Activated CD4-positive, alpha-beta T cell treated with anti-CD3 and anti-CD28 coated beads, Interleukin-10, Interleukin-2, amounts not matched to agents 100 ng/mL and 50 ng/mL, durations not matched to agents 16 hours and 8 hours (primary cell): ENCODE measurements at places on chromosomes 3 and 15.

DNA sequence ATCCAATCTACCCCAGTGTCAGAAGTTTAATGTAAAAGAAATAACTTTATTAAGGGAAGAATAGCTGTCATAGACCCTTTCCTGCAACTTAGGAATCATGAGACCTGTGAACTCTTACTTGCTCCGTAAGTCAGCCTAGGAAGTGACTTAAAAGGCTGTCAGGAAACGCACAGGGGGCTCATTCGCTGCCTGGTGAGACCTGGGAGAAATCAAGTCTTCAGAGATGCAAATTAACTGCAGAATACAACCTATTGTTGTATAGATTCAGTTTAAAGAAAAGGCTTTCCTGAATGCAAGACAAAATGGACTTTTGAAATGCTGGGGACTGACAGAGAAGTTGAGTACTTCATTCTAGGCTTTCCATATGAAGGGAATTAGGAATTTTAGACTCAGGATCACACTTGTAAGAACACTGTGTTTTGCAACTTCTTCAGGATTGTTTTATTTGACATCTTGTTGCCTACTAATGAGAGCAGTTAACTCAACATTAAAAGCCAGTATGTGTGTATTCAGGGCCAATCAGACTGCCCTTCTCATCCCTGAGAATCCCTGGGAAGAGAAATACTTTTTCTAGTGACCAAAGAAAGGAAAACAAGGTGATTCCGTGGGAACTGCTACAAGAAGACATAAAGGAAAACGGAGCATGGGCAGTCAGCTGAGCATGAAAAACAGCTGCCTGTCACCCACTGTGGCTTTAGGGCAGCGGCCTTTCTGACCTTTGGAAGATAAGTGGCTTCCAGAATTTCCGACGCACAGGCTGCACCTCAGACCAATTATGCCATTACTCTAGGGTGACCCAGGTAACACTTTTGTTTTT lies 18.5 kb upstream of the DPPA4 start:
- DNase-seq, result no peak

DNA sequence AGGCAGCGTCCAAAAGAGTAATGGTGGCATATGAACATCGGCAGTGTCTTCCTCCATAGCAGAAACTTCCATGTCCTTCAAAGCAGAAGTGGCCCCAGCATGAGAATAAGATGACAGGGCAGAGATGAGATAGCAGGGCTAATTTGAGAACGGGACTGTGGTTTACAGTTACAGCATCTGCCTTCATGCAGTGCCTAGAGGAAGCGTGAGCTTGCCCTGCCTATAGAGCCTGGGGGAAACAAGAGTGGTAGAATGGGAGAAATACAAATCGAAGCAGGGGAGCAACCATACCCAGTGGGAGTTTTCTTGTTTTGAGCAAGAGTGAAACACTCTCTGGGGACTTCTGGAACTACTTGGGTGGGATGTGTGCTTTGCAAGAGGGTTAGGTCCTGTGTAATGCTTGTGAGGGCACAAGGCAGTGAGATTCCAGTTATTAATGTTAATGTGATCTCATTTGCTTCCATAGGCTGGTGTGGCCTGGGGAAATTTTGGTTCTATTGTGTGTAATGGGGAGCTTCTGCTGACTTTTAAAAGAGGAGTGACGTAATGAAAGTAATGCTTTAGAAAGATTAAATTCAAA lies 616.9 kb downstream of the ZIC1 start:
- no peak for DNase-seq

GRCh38 chr15:39438799-39439592 lies 141.9 kb upstream of the THBS1 start:
- no peak for DNase-seq

GRCh38 chr15:64746356-64746755 lies 29.0 kb downstream of the RBPMS2 start:
- DNase-seq, result no peak

- DNase-seq, result no peak
Observed at GRCh38 chr3:29559741-29560465, 279.0 kb downstream of the RBMS3 start.

GRCh38 chr3:36494461-36495109 lies 114.3 kb downstream of the STAC start:
- DNase-seq, result no peak

DNA sequence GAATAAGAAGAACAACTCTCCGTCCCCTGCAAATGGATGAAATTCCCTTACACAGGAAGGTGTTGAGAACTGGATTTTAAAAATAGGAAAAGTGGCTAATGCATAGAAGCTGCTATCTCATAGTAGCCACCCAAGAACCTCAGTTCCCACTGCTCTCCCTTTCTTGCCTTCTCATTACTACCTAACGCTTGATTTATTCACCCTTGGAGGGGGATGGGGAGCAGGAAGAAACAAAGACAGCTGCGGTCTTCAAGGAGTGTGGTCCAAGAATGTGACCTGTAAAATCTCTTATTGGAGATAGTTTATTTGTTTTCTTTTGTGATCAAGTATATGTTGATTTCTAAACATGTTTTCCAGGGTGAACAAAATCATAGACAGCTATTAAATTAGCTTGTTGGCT lies 274.1 kb upstream of the CTNNB1 start:
- DNase-seq, result no peak

DNA sequence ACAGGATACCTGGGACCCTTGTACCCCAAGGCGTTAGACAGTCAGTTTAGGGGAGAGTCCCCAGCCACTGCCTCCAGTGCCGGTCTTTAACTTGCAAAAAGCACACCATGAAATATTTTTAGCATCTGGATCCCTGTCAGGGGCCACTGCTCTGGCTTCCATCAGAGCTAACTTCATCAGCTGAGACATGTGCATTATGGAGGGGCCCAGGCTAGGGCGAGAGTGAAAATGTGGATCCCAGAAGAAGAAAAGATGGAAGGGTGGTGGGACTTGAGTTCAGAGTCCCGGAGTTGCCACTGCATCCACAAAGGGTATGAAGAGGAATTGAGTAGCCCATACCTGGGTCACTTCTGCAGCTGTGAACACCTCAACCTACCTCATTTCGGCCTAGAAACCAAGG lies 23.5 kb upstream of the SPATA12 start:
- DNase-seq, result no peak

- no peak for DNase-seq
Observed at GRCh38 chr3:78887547-78888011, 880.2 kb downstream of the ROBO1 start.

DNA sequence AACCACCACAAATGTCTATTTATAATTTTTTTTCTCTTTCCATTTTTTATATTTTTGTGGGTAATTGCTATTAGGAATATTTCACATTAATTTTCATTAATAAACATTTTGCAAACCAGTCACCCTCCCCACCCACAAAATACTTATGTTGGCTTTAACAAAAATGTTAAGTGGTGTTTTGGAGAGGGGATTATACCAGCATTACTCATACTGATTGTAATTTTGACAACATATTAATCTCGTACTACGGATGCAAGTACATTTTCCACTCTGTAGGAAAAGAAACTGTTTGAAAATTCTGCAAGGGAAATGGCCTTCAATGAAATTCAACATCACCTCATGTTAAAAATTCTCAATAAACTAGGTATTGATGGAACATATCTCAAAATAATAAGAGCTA lies 58.3 kb downstream of the BCHE start:
- DNase-seq, result no peak

GRCh38 chr3:195075941-195076875 lies 194.8 kb downstream of the XXYLT1 start:
- no peak for DNase-seq

GRCh38 chr3:38658841-38659240 lies 9.4 kb upstream of the SCN5A start:
- DNase-seq, result no peak

GRCh38 chr15:90340345-90340744 lies 11.7 kb upstream of the ZNF774 start:
- no peak for DNase-seq

- no peak for DNase-seq
Observed at GRCh38 chr3:185233328-185233727, 20.5 kb downstream of the EHHADH start.

GRCh38 chr3:10674578-10674977 lies 141.4 kb upstream of the SLC6A11 start:
- DNase-seq, result no peak

DNA sequence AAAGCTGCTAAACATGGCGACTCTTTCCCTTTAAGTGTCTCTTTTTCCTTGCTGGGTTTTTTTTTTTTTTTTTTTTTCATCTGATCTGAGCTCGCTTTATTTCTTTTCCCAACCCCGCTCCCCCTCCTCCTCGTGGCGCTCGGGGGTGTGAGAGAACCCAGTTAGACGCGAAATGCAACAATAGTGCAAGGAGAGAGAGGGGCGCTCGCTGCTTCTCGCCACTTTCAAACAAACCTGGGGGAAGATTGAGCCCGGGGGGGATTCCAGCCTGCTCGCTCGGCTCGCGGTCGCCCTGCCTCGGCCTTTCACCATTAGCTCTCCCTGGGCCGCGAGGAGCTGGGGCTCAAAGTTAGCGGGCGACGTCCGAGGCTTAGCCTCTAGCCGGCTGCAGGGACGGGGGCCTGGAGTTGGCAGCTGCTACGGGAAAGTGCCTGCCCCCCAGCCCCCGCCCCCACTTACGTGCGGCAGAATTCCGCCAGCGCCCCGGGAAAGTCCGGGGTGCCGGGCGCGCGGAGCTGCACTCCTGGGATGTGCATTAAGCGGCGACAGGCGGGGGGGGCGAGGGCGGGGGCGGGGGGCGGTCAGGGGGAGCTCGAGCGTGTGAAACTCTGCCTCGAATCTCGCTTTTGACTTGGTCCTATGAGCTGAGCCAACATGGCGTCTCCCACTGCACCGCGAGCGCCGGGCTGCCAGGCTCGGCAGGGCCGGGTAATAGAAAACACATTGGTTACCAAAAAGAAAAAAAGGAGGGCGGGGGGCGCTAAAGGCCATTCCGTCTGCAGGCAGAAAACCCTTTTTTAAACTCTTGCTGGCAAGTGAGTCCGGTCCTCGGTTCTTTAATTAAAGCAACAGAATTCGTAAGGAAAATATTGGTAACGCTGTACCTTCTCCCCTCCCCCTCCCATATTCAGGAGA lies 10.4 kb downstream of the NR2F2 start:
- DNase-seq, result no peak

GRCh38 chr3:158368271-158368670 lies 202.7 kb upstream of the MLF1 start:
- DNase-seq, result no peak

DNA sequence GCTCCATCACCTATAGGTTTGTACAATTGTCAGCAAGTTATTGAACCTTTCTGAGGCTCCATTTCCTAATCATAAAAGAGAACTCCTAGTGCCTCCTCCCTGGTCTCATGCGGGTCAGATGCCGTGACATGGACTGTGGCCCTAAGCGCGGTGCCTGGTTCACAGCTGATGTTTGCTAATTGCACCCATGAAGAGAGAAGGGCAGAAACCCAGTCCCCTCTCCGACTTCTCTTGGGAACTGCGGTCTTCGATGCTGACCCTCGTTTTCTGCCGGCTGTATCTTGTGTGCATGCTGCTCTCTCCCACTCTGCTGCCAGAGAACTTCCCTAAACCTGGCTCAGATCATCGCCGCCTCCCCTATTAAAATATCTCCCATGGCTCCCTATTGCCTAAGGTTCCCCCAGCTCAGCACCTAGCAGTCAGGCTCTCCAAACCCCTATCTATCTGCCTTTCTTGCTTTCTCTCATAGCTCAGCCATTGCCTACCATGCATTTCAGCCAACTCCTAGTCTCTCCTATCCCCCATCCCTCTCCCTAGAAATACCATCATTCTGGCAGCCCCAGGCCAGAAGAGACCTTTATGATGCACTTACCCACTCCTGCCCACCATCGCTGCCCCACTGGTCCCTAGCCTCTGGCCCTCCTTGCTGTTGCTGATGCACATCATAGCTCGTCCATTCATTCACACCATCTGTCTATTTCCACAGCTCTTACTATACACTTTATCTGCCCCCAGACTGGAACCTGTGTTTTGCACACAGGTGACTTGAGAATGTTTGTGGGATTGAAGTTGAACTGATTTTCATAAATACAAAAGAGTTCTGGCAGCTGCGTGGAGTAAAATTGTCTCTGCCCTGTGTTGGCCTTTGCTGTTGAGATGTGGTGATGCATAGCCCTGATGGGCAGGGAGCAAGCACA lies 6.6 kb downstream of the ISG20 start:
- DNase-seq, result no peak

DNA sequence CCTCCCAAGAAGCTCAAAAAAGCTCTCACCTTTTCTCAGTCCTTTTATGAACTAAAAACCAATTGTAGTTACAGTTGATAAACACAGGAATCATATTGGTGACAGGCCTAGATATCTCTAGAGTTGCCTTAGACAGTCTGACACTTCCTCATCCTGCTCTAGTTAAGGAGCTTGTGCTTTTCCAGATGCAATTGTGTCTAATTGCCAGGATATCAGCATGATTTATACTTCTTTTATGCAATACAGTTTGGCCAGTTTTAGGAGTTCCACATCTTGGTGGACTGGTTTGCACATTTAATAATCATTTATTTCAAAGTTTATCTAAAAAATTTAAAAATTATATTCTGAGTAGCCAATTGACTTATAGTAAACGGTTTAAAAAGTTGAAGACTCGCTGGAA lies 95.7 kb downstream of the DUT start:
- DNase-seq, result no peak

DNA sequence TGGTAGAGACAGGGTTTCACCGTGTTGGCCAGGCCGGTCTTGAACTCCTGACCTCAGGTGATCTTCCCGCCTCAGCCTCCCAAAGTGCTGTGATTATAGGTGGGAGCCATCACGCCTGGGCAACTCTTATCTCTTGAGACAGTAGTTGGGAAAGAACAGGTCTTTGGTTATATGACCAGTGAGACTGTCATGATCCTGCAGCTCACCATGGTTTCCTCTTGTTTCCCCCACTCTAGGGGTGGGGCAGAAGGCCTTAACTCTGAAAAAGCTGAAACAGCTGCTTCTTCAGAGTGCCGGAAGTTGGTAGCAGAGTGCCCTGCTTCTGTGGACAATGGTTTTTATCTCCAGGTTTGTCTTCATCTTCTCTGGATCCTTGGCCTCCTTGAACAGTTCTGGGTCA lies 4.7 kb upstream of the TYRO3 start:
- DNase-seq, result no peak

- peak; percentile 24 for DNase-seq
Observed at GRCh38 chr3:51044982-51045381, 340.1 kb upstream of the MANF start.

GRCh38 chr15:72785432-72785831 lies 1.9 kb upstream of the ADPGK start:
- peak; percentile 86 for DNase-seq

GRCh38 chr3:49729966-49730609 lies 6.3 kb upstream of the GMPPB start:
- DNase-seq, result no peak

- DNase-seq, result peak; percentile 52
Observed at GRCh38 chr15:50181201-50181968, 611 bp upstream of the SLC27A2 start.

GRCh38 chr15:69677403-69677802 lies 224.8 kb downstream of the RPLP1 start:
- DNase-seq, result no peak

DNA sequence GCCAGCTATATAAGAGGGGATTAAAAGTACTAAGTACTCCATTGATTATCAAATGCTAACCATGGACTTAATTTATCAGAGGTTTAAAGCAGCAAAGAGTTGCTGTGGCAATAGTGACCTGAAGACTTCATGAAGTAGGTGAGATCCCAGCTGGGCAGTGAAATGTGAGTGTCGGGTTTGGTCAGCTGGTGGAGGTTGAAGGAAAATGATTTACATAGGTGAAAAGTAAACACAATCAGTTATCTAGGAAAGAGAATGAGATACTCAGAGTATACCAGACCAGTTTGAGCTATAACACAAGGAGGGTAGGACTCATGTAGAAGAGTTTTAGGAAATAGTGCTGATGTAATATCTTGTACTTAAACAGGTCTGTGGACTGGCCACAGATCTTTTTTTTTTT lies 16.5 kb upstream of the FBXO22 start:
- no peak for DNase-seq

GRCh38 chr3:48364840-48365239 lies 7.2 kb upstream of the FBXW12 start:
- DNase-seq, result no peak
